Hepatocyte (in vitro differentiated cells): ENCODE measurements at places on chromosomes 11 and 22. TPM values are rescaled to one million over a fixed set of nuclear protein-coding genes. Genes with fewer than 3 reads are reported as not detected.

Gene MIOX
- not detected in 2 replicates for total RNA-seq

- no peak overlapping the region for H3K27ac ChIP-seq
- no peak overlapping the region for H3K4me3 ChIP-seq
- no peaks in the 10 kb centered on the region for H3K36me3 ChIP-seq
- peaks cover 16% of the 10 kb centered on the region for H3K4me1 ChIP-seq
- DNase-seq, result peak; percentile 83
Measured at GRCh38 chr22:37428649-37429586, 1.6 kb upstream of the ELFN2 start.

Gene SLC25A17
- 15.6 and 20.5 TPM in 2 replicates for total RNA-seq

- no peak overlapping the region for H3K4me3 ChIP-seq
- no peak for DNase-seq
- no peaks in the 10 kb centered on the region for H3K27me3 ChIP-seq
- no peaks in the 10 kb centered on the region for H3K36me3 ChIP-seq
- peaks cover 9% of the 10 kb centered on the region for H3K4me1 ChIP-seq
Measured at GRCh38 chr11:125408311-125408711, 87.8 kb downstream of the FEZ1 start.

DNA sequence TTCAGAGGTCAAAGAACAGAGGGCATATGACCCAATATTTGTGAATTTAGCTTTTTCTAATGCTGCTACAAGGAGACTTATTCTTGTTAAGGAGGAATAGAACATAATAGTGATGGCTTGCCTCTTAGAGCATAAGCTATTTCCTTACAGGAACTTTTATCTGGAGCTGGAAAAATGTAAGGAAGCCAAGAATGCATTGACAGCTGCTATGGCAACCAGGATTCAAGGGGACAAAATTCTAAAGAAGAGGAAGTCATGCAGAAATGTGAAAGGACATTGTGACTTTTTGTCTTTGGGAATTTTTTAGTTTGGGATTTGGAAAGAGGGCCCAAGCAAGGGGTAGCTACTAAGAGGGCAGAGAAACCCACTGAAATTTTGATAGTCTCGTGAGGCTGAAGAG lies 51.1 kb downstream of the EHF start:
- no peaks in the 10 kb centered on the region for H3K27me3 ChIP-seq
- no peak overlapping the region for H3K4me3 ChIP-seq
- DNase-seq, result no peak
- H3K27ac ChIP-seq, result no peak overlapping the region
- no peaks in the 10 kb centered on the region for H3K36me3 ChIP-seq
- H3K4me1 ChIP-seq, result no peaks in the 10 kb centered on the region

Gene C11orf87
- 0.13 and 0.52 TPM in 2 replicates for total RNA-seq

- no peak overlapping the region for H3K4me3 ChIP-seq
- H3K4me1 ChIP-seq, result no peaks in the 10 kb centered on the region
- no peaks in the 10 kb centered on the region for H3K36me3 ChIP-seq
Measured at GRCh38 chr22:29346659-29347058, 31.2 kb upstream of the RASL10A start.

GRCh38 chr11:117143390-117143789 lies 697 bp upstream of the PAFAH1B2 start:
- H3K27me3 ChIP-seq, result no peaks in the 10 kb centered on the region
- peak; percentile 72 for DNase-seq
- H3K27ac ChIP-seq, result peak overlapping the region; percentile 95
- no peaks in the 10 kb centered on the region for H3K36me3 ChIP-seq
- peaks cover 18% of the 10 kb centered on the region for H3K4me1 ChIP-seq

- DNase-seq, result no peak
- no peaks in the 10 kb centered on the region for H3K36me3 ChIP-seq
- no peak overlapping the region for H3K4me3 ChIP-seq
- H3K27ac ChIP-seq, result no peak overlapping the region
- H3K27me3 ChIP-seq, result no peaks in the 10 kb centered on the region
- peaks cover 3% of the 10 kb centered on the region for H3K4me1 ChIP-seq
Measured at GRCh38 chr11:134779179-134779578, 367.1 kb upstream of the B3GAT1 start.

- no peak overlapping the region for H3K27ac ChIP-seq
- no peak overlapping the region for H3K4me3 ChIP-seq
- no peaks in the 10 kb centered on the region for H3K27me3 ChIP-seq
- no peak for DNase-seq
- no peaks in the 10 kb centered on the region for H3K36me3 ChIP-seq
Measured at GRCh38 chr11:64933935-64934681, 1.6 kb downstream of the GPHA2 start.

DNA sequence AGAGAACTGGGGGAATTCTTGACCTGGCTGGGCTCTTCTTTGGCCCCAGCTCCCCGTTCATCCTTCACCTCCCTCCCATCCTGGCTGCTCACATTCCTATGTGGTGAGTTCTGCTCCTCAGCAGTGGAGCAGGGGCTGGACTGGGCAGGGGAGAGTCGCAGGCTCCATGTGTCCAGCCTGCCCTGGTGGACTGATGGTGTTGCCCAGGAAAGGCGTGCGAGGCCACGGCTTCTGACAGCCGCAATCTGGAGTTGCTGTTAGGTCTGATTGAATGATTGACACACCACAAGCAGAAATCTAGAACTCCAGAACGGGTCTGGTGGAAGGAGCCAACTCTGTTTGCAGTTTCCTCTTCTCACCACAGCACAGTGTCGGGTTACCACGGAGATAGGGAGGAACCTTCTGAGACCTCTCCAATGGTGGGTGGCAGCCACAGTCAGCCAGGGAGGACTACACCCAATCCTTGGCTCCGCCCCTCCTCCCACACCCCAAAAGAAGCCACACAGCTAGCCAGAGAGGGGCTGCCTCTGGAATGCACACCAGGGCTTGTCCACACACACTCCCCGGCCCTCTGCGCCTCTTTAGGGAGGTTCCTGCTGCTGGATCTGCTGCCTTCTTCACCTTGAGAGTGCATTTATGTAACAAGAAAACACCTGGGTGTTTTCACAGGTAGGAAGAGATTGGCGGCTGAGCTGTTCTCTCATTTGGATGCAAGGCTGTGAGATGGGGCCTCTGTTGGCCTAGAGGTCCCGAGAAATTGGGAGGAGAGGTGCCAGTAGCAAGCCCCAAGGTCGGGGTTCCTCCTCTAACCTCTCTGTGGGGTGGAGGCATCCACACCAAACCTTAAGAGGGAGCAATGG lies 56.4 kb upstream of the CD44 start:
- H3K4me1 ChIP-seq, result peaks cover 3% of the 10 kb centered on the region
- peak; percentile 26 for DNase-seq
- H3K4me3 ChIP-seq, result no peak overlapping the region
- H3K36me3 ChIP-seq, result no peaks in the 10 kb centered on the region
